CD4-positive, alpha-beta T cell treated with Interleukin-4 for 1 hour (primary cell): ENCODE measurements at places on chromosomes 7 and 10.

- no peak for DNase-seq
Measured at GRCh38 chr10:29811751-29812427, 177.1 kb upstream of the SVIL start.

DNA sequence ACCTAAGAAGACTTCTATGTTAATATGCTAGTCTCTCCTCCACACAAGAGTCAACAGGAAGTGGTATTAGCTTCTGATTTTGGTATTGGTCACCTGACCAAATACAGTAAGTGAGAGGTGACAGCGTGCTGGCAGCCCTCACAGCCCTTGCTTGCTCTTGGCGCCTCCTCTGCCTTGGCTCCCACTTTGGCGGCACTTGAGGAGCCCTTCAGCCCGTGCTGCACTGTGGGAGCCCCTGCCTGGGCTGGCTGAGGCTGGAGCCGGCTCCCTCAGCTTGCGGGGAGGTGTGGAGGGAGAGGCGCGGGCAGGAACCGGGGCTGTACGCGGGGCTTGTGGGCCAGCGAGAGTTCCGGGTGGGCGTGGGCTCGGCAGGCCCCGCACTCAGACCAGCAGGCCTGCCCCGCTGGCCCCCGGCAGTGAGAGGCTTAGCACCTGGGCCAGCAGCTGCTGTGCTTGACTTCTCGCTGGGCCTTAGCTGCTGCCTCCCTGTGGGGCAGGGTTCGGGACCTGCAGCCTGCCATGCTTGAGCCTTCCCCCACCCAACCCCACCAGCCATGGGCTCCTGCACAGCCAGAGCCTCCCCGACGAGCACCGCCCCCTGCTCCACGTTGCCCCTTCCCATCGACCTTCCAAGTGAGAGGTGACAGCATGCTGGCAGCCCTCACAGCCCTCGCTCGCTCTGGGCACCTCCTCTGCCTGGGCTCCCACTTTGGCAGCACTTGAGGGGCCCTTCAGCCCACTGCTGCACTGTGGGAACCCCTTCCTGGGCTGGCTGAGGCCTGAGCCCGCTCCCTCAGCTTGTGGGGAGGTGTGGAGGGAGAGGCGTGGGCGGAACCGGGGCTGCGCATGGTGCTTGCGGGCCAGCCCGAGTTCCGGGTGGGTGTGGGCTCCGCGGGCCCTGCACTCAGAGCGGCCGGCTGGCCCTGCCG is 4.2 kb upstream of the ACSL5 start:
- peak; percentile 35 for DNase-seq

DNA sequence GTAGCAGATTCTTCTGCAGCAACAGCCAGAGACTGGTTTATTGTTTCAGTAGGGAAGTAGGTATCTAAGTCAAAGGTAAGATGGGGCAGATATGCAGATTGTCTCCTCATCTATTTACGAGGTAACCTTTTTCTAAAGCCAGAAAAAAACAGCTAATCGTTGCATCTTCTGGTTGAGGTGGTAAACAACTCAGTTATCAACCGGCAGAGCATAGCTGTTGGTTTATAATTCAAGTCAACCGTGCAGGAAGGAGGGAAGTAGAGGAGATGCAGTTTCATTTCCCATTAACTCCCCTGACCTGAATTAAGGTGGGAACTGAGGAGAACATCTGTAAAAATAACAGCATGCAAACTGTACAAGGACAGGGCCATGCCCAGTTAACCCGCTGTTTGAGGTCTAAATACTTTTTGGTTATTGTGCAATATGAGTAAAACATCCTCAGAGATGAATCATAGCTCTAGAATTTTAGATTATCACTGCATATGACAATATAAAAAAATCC is 156.5 kb upstream of the ITGB1 start:
- DNase-seq: peak; percentile 78

DNA sequence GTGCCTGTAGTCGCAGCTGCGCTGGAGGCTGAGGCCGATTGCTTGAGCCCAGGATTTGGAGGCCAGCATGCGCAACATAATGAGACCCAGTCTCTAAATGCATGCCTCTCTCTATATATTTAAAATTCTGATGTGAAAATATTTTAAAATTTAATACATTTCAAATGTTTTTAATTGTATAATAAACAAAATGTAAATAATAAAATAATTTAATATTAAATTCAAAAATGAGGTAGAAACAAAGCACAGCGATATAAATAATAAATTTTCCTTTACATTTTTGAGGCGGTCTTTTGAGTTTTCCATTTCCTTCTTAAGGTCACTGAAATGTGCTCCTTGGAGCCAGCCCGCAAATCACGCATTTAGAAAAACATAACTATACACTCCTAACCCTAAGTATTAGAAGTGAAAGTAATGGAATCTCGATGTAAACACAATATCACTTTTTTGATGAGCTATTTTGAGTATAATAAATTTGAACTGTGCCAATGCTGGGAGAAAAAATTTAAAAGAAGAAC is 523 bp upstream of the CDK1 start:
- no peak for DNase-seq

- no peak for DNase-seq
Measured at GRCh38 chr10:60374836-60375235, 14.8 kb downstream of the ANK3 start.

GRCh38 chr7:69843653-69844052 is 245.4 kb downstream of the AUTS2 start:
- DNase-seq: no peak

DNA sequence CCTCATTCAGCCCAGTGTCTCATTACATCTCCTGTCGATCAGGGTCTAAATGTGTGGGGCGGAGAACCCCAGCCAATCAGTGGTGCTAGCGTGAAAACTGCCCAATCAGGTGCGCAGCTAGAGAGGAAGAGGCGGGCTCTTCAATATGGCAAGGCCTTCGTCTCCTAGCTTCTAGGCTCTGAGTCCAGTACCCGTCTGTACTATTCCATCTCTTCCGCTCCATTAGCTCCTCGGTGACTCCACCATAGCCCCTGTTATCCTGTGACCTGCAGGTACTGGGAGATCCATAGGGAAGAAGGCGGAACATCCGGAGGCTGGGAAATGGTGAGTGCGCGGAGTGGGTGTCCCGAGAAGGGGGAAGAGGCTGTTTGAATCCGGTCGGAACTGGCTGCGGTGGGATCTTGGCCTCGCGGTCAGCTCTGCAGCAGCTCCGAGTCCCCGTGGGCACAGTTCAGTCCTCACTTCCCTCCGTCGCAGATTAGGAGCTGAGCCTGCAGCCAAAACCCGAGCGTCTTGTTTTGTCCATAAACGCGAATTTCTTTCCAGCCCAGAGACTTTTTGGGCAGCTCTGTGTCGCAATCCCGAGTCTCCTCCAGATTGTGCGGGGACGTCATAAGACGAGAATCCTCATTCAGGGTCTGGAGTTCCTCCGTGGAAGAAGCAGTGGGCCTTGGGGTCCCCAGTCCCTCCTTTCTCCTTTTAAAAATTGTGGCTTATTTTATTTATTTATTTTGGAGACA is at the start of gene ZNF727:
TSS of gene ZNF727 (plus strand) at position 134 of the 740 bp plus-strand sequence. CDS start at position 322, 188 bp downstream.
- DNase-seq: peak; percentile 3
